HepG2 (cell line): ENCODE measurements at places on chromosomes 1 and 21. TPM values are rescaled to one million over a fixed set of nuclear protein-coding genes. Genes with fewer than 3 reads are reported as not detected.

DNA sequence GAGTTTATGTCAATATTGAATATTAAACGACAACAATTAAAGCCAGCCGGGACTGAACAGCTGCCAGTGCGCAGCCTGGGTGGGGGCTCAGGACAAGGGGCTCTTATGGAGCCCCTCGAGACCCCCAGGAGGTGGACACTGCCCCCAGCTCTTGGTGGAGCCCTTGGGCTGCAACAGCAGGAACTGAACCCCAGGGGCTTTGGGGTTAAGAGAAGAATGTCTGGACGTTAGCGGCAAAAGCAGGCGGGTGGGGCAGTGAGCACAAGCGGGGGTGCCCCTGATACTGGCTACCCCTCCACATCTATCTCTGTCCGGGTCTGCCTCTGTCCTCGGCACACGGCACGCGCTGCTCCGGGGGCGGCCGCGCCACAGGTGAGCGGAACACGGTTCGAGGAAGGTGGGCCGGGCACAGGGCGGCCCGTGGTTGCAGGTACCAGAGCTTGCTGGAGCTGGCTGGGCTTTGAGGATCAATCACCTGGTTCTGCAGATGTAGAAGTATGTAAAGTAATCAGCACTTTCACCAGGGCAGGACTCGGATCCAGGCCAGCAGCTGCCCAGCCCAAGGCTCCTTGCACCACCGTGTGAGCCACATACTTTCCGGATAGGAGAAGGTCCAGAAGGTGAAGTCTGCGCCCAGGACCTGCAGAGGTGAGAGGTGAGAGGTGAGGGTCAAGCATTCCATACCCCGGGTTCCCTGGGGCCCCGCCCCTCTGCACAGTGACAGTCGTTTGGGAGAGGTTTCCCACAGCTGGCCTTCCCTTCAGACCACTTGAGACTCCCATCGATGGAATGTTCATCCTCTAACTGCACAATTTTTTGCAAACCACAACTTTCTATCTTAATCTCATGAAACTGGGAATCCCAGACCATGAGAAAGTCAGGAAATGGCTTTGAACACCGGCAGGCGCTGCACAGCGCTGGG is 12.4 kb upstream of the POFUT2 start:
- no peak for DNase-seq
- H3K27ac ChIP-seq, result no peak overlapping the region
- no peak overlapping the region for H3K4me3 ChIP-seq
- H3K36me3 ChIP-seq, result no peaks in the 10 kb centered on the region

DNA sequence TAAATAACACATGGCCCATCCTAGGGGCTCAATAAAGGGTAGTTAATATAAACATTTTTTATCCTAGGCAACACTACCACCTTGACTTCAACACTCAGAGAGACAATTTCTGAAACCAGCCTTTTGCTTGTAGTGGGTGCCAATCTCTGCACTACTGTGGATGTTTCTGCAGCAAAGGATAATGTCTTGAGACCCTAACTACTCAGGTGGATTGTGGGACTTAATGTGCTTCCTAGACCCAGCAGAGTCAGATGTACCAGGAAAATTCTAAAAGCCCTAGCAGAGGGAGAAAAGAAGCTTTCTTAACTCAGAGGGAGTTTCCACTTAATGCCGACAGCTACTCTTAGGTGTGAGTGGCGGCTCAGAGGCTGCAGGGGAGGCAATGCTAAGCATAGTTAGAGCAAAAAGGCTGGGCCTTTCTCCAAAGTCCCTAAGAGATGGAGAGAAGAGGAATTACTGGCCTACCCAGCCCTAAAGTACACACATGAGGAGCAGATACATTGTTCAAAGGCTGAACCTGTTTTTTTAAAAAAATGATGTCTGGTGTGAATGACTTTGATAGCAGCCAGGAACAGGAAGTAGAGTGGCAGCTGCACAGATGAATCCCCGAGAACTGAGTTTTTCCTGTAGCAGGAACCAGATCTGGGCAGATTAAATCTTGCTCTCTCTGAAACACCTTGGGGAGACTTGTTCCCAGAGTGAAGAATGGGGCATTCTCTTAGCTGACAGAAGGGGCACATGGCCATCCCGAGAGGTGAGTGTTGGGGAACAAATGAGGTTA is 33.5 kb upstream of the ABCD3 start:
- H3K4me3 ChIP-seq, result peak overlapping the region; percentile 23
- DNase-seq, result peak; percentile 83
- no peaks in the 10 kb centered on the region for H3K36me3 ChIP-seq

DNA sequence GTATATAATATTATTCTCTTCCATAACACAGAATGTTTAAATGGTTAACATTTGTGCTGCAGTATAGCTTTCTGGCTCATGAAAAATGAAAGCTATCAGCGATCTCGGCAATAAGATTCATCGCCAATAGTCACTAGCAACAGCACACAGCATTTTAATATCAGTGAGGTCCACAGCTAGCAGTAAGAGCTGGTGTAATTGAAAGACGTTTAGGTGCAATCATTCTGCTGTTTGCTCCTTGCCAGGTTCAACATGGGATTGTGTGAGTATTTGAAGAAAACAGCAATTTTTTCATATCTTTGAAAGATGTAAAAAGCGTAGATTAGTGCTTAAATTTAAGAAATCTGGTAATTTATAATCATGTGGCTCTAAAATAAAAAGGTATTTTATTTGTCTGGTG is 20.1 kb downstream of the PRKACB start:
- no peaks in the 10 kb centered on the region for H3K4me1 ChIP-seq
- no peak overlapping the region for H3K4me3 ChIP-seq
- DNase-seq, result no peak
- no peaks in the 10 kb centered on the region for H3K36me3 ChIP-seq
- no peaks in the 10 kb centered on the region; the same call in 1 of the 2 replicates for H3K27me3 ChIP-seq
- no peak overlapping the region for H3K27ac ChIP-seq

DNA sequence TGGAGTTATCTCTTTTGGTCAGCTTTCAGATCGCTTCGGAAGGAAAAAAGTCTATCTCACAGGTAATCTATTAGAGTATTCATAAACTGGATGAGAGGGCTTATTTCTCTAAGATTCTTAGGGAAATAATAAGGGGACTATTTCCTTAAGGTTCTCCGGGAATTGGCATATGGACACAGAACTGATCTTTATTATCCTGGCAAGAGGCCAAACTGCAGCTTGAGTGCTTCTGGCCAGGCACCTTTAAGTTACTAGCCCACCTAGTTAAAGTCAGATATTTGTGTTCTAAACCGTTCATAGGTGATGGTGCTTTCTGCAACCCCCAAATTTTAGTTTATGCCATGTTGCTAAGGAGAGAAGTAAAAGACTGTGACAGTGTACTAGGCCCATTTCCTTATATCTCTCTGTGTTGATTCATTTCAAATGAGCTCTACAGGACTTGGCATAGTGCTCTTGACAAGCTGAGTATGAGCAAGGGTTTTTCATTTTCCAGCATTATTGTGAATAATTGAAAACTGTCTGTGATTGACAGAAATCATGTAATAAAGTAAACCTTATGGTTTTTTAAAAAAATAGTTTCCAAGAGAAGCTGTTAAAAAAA is 43.4 kb downstream of the SLC22A15 start:
- no peaks in the 10 kb centered on the region for H3K4me1 ChIP-seq
- no peaks in the 10 kb centered on the region for H3K27me3 ChIP-seq
- no peaks in the 10 kb centered on the region for H3K36me3 ChIP-seq
- H3K27ac ChIP-seq, result no peak overlapping the region

DNA sequence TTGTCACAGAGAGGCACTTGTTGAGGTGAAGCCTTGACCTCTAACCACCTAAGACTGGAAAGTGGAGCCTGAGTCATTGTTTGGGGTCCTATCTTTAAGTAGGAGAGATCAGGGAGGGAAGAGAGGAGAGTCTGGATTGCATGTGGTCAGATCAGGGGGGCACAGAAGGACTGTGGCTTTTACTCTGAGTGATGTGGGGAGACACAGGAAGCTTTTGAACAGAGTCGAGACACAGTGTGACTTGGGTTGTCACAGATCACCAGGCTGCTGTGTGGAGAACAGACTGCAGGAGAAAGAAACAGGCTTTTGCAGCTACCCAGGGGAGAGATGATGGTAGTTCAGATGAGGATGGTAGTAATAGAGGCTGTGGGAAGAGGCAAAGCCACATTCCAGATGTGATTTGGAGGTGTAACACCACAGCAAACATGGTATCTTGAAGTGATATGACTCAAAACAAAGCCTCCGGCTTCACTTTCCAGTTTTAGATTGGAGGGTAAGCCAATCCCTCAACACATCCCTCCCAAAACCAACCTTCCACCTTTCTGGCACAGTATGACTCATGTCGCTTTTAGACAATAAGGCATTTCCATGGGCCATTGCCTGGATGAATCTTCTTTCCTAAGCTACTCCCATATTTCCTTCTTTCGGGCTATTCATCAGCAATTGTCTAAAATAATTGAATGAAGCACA is 125.8 kb upstream of the SLC44A3 start:
- no peaks in the 10 kb centered on the region for H3K36me3 ChIP-seq
- DNase-seq, result no peak
- no peak overlapping the region for H3K4me3 ChIP-seq
- peaks cover 34% of the 10 kb centered on the region for H3K4me1 ChIP-seq
- no peaks in the 10 kb centered on the region for H3K27me3 ChIP-seq

The AMY1C gene
- not detected in 2 replicates for total RNA-seq

DNA sequence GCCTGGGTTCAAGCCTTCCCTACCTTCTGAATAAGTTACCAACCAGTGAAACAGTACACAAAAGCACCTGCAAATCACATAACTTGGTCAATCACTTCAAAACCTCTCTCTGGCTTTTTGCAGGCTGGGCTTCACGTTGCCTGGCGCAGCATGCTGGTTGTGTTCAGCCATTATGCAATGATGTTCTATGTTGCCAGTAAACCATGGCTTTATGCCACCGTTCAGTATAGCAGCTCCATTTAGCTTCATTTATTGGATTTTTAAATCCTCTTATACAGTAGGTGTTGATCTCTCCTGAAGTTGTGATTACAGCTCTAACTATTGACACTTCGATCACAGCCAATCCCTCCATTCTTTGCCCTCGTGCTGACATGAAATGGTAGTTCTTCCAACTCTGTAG is 233.6 kb upstream of the PTBP2 start:
- H3K4me3 ChIP-seq, result no peak overlapping the region
- DNase-seq, result no peak
- no peaks in the 10 kb centered on the region; the same call in 1 of the 2 replicates for H3K27me3 ChIP-seq
- no peaks in the 10 kb centered on the region for H3K36me3 ChIP-seq
- H3K4me1 ChIP-seq, result no peaks in the 10 kb centered on the region; the same call in 1 of the 2 replicates

GRCh38 chr1:176693697-176694329 is 230.8 kb downstream of the PAPPA2 start:
- no peaks in the 10 kb centered on the region for H3K36me3 ChIP-seq
- no peaks in the 10 kb centered on the region for H3K27me3 ChIP-seq
- H3K4me1 ChIP-seq, result no peaks in the 10 kb centered on the region
- H3K4me3 ChIP-seq, result no peak overlapping the region
- DNase-seq, result no peak

- no peak overlapping the region for H3K27ac ChIP-seq
- H3K4me1 ChIP-seq, result no peaks in the 10 kb centered on the region; the same call in 1 of the 2 replicates
- H3K4me3 ChIP-seq, result no peak overlapping the region
- no peak for DNase-seq
Measured at GRCh38 chr21:37531431-37531932, 164.9 kb downstream of the DYRK1A start.

GRCh38 chr1:44946725-44947062 is 39.7 kb downstream of the EIF2B3 start:
- H3K4me1 ChIP-seq, result peaks cover 71% of the 10 kb centered on the region
- H3K36me3 ChIP-seq, result no peaks in the 10 kb centered on the region
- no peak overlapping the region for H3K4me3 ChIP-seq

- no peak for DNase-seq
- no peak overlapping the region for H3K4me3 ChIP-seq
- no peak overlapping the region for H3K27ac ChIP-seq
Measured at GRCh38 chr21:26072666-26073615, 97.6 kb downstream of the APP start.

GRCh38 chr21:8993284-8993942 is 1528.0 kb upstream of the TPTE start:
- no peaks in the 10 kb centered on the region for H3K4me1 ChIP-seq
- H3K27me3 ChIP-seq, result no peaks in the 10 kb centered on the region
- no peaks in the 10 kb centered on the region for H3K36me3 ChIP-seq
- DNase-seq, result peak; percentile 92
- no peak overlapping the region for H3K27ac ChIP-seq
- no peak overlapping the region for H3K4me3 ChIP-seq

- no peaks in the 10 kb centered on the region for H3K36me3 ChIP-seq
- H3K4me1 ChIP-seq, result no peaks in the 10 kb centered on the region
- no peak for DNase-seq
- H3K4me3 ChIP-seq, result no peak overlapping the region
- H3K27ac ChIP-seq, result no peak overlapping the region
Measured at GRCh38 chr1:92515796-92516201, 29.1 kb upstream of the GFI1 start.
